Suppressor macrophage (primary cell): ENCODE measurements at places on chromosomes 2 and 18.

- DNase-seq, result no peak
Measured at GRCh38 chr2:216551234-216552068, 52.8 kb downstream of the RPL37A start.

GRCh38 chr2:240604291-240604938 is 17.9 kb downstream of the CAPN10 start:
- peak; percentile 86 for DNase-seq

DNA sequence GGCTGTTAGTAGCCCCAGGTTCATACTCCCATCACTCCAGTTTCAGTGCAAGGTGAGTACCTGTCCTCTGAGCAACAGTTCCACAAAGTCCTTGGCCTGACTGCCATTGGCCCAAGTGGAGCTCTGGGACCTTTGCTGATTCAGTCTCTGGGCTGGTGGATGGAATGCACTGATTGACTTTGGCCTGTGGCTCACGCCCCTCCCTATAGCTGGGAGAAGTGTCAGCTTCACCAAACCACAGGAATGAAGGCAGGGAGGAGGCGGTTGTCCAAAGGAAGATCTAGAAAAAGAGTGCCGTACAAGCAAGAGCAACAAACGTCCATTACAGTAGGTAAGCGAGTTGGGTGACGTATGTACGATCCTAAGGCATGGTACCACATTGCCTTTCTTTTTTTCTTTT is 34.0 kb downstream of the QPCT start:
- DNase-seq, result no peak

- DNase-seq, result peak; percentile 75
Measured at GRCh38 chr2:207501802-207502576, 27.8 kb upstream of the CREB1 start.

- no peak for DNase-seq
Measured at GRCh38 chr2:241151934-241152660, 1.8 kb downstream of the PPP1R7 start.

- no peak for DNase-seq
Measured at GRCh38 chr2:52498077-52498750, 1269.4 kb upstream of the CHAC2 start.

GRCh38 chr2:121480826-121481225 is 49.9 kb upstream of the RNU4ATAC start:
- DNase-seq, result no peak

- DNase-seq, result no peak
Measured at GRCh38 chr18:8635087-8635486, 25.9 kb downstream of the RAB12 start.

DNA sequence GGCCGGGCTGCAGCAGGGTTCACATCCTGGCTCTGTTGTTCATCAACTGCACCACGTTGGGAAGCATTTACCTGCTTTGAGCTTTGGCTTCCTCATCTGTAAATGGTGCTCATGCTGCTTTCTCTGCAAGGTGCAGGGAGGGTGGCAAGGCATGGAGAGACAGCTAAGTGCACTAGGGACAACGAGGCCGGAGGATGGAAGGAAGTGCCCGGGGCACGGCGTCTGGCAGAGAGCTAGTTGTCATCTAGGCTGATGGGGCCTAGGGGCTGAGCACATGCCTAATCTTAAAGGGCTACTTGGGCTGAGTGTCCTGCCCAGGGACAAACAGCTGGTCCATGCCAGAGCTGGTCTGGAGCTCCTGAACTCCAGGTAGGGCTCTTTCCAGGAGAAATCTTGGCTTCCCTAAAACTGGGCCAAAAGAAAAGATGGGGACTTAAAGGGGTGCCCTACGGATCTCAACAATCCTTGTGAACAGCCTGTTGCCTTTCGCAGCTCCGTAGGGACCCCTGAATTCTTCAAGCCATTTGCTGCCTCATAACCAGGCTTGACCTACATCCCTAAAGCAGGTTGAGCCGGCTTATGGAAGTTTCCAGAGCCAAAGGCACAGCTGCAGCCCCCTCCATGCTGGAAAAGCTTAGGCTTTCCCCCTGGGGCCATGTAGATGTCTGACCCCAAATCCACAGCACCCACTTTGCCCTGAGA is 130.8 kb downstream of the SMAD7 start:
- DNase-seq, result no peak

- no peak for DNase-seq
Measured at GRCh38 chr2:213086050-213086449, 65.4 kb downstream of the IKZF2 start.

DNA sequence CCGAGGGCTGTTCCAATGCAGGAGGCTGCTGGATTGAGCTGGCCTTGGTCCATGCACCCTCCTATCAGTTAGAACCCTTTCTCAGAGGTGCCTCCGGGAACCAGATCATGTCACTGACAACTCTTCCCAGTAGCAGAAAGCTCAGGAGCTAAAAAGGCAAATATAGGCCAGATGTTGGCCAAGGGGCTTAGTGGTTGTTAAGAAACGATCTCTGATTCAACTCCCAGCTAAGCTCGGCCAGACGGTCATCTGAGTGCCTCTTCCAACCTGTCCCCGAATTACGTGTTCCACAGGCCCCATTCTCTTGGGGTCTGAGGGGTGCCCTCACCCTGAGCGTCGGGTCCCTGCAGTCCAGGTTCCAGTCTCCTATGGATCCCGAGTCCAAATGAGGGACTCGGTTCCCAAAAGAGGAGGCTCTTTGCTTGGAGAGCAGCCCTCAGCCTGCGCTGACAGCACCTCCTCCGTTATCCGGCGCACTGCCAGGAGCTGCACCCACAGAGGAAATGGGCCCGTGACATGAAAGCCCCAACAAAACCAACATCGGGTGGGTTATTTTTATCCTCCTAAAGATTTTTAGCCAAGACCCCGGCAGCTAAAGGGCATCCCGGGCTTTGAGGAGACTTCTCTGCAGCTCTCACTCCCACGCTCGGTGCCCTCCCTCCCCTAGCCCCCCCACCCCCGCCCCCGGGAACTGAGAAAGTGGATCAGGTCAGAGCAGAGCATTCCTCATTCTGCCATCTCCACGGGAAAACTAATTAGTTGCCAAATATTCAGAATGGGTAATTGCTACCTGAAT is 106.6 kb upstream of the ID2 start:
- peak; percentile 74 for DNase-seq
